ENCODE measurements at places on chromosomes 6 and 20.

DNA sequence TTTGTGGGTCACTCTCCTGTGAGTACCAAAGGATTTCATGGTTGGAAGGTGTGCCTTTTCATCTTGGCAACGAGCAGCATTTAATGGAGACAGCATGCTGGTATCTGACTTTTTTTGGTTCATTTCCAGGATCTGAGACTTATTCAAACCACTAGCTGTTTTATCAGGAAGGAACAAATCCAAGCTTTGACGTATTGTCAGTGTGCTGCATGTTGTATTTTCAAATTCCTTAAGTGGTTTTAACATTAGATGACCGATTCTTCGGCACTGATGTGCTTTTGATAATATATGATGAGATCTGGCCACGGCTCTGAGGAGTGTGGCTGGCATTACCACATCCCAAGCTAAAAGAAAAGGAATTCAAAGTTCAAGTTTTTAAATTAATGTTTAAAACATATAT, 6.4 kb downstream of the RMND1 start:
- no peak for DNase-seq

DNA sequence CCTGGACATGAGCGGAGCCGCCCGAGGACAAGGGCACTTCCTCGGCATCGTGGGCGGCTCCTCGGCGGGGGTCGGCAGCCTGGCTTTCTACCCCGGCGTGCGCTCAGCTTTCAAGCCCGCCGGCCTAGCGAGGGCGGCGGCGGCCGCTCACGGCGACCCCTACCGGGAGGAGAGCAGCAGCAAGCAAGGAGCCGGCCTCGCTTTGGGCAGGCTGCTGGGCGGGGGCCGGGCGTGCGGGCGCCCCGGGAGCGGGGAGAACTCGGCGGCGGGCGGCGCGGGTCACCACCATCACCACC, 6.7 kb downstream of the PRDM13 start:
- peak; percentile 47 for DNase-seq

GRCh38 chr6:84498905-84499304, 265.5 kb downstream of the TBX18 start:
- DNase-seq = no peak

GRCh38 chr6:128379577-128379976, 140.8 kb downstream of the PTPRK start:
- DNase-seq = no peak

DNA sequence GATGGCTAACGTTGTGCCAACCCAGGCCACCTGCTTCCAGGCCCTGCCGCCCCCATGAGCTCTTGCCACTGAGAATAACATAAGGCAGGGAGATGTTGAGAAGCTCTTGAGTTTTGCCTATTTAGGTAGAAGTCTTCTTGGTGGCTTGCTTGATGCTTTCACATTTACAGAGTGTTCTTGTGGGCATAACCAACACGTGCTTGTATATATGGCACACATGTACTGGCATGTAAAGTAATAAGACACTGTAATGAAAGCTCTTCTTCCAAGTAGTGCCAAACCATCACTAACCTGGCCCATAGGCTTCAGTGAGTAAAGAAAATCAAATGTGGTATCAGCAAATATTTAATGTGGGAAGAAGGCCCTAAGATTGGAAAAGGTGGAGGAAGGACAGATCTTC, 146.9 kb upstream of the CITED2 start:
- DNase-seq = no peak

- no peak for DNase-seq
Observed at GRCh38 chr6:35076997-35077712, 64.0 kb downstream of the TCP11 start.

GRCh38 chr20:5316188-5317158, at the start of gene PROKR2:
Gene PROKR2, minus strand, starts transcription at chr20:5316954. Its CDS starts 2,585 bp downstream, at chr20:5314369.
- no peak for DNase-seq

DNA sequence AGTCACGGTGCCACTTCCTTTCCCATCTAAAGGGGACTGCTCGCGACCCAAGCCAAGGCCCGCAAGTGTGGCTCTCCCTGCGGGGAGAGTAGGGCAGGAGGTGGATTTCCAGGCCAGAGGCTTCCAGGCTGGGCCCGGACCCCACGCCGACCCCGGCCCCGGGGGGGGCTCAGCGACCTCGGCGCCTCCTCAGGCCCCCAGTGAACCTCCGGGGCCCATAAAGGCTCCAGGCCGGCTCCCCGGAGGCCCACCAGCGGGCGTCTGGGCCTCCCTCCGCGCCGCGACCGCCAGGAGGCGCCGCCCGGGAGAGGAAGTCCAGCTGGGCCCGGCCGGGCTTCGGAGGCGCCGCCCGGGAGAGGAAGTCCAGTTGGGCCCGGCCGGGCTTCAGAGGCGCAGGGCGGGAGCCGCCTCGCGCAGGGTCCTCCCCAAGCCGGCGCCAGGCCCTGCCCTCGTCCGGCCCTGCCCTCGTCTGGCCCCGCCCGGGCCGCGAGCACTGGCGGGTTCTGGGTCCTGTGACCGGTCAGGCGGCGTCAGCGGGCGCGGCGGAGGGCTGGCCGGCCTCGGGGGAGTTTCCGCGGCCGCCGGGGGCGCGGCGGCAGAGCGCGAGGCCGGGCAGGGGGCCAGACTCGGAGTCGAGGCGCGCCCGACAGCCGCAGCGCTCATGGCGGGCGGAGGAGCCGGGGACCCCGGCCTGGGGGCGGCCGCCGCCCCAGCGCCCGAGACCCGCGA, at the start of gene RAB32:
Gene RAB32 (plus strand): TSS at position 623 of the 729 bp plus-strand sequence. CDS start 39 bp downstream, at position 662.
- peak; percentile 17 for DNase-seq
